CD14-positive monocyte (primary cell): ENCODE measurements at places on chromosomes 7 and 10.
A peak's percentile ranks its signal among the peaks of the same experiment; 100 is the strongest.

DNA sequence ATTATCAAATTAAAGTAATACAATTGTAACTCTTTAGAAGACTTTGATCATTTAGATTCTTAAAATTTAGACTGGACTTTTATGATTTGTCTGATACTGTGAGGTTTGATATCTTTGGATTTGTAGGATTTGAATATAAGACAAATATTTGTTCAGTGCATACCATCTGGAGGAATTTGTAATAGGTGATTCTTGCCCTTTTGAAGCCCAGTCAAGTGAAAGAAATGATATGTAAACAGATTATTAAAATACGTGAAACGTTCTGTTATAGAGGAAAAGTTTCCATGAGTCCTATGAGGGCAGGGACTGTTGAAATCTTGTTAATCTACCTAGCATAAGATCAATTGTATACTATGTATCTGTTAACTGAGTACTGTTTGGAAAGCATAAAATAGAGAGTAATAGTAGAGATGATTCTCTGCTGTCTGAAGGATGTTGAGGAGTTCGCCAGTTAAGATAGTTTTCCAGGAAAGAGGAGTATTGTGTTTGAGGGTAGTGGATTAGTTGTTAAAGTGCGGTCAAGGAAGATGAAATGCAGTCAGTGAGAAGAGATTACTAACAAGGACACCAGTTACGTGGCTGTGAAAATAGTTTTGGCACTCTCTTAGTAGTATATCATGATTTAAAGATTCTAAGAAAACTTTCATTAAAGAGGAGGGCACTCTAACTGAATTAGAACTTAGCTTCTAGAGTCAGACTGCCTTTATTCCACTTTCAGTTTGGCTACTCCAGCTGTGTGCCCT lies 14.4 kb downstream of the PDCD4 start:
- DNase-seq: no peak

- no peak for DNase-seq
Measured at GRCh38 chr10:102335184-102335583, 60.3 kb upstream of the NFKB2 start.

- no peak for DNase-seq
Measured at GRCh38 chr7:152869041-152869676, 109.6 kb downstream of the ACTR3B start.

DNA sequence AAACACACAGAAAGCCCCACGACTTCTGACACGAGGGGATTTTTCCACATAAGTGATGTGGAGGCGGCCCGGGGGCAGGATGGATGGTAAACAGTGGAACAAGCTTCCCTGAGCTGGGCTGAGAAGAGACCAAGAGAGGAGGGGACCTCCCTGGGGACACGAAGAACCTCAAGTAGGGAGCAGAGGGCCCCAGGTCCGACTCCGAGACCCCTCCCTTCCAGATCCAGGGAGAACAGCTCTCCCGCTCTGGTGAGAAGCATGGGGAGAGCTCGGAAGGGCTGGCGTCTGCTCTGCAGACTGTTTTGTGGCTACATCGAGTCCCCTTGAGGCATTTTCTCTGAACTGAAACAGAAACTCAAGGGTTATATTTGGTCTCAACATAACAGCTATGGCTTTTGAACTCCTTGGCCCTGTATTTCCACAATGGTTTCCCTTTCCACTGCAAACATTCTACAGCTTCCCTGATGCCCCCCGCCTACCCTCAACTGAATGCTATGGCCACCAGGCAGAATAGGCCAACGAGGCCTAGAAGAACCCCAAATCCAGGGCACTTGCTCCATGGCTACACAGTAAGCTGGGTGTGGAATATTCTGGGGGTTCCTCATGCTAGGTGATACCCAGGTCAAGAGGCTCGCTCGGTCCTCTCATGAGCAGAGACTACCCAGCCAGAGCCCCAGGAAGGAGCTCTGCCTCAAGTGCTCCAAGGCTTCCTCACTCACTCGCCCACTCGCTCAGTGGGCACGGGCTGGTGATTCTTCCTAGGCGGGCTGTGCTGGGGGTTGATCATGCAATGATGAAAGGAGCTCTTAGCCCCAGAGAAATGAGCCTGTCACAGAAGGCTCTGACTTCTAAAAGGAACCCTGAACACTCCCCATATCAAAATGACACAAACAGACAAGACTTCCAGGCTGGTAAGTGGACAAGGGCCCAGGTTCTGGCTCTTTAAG lies 47.5 kb downstream of the FAM53B start:
- DNase-seq: no peak

- DNase-seq: peak; percentile 35
Measured at GRCh38 chr7:66557214-66558200, 71.2 kb upstream of the KCTD7 start.

DNA sequence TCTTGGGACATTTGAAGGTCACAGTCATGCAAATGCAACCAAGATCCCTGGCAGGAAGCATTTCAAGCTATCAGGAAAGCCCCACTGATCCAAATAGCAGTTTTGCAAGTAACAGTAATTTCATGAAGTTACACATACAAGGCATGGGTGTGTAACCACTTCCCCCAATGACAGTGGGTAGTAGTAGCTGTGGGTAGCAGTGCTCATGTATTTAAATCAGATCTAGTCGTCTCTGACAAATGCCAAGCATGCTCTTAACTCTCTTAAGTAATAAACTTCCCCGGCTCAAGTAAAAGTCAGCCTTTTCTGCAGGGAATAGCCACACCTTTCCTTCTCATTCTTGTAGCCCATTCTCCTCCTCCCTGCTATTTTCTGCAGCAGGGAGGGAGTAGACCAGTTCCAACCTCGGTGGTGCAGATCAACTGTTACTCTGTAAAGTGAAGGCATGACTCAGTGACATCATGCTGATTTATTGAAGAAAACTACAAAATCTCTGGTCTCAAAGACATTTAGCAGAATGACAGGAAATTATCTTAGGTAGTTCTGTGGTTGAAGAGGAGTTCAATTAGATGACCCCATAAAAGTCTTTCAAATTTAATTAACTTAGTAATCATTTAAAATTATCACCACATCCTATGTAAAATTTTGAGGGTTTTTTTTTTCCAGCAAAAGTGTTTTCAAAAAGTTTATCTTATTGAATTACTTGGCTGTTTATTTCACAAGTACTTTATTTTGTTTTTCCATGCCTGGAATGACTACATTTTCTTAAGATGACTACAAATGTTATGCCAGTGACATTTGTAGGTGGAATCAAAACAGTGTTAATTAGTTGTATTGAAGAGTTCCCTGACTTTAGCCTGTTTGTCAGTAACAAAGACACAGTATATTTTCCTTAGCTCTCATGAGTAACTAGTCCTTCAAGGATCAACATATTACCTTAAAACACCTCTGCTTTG lies 568.3 kb downstream of the INHBA start:
- no peak for DNase-seq

GRCh38 chr10:123912466-123912865 lies 20.9 kb upstream of the CPXM2 start:
- no peak for DNase-seq

DNA sequence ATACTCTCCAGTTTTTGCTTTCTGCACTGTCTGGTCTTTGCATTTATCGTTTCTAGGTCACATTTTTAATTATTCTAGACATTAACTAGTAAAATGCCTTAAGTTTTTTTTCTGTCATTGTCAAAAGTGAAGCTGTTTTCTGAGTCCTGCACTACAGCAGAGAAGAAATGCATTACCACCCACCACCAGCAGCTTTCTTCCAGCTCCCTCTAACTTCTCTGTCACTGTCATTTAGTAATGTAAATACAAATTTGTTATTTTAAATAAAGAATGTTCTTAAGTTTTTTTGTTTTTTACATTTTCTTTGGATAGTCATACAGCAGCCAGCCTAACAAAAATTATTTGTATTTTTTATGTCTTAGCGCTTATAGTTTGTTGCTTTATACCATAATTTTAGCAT lies 18.8 kb downstream of the PTPRZ1 start:
- no peak for DNase-seq

GRCh38 chr10:12720217-12720981 lies 281.1 kb downstream of the CCDC3 start:
- DNase-seq: no peak

DNA sequence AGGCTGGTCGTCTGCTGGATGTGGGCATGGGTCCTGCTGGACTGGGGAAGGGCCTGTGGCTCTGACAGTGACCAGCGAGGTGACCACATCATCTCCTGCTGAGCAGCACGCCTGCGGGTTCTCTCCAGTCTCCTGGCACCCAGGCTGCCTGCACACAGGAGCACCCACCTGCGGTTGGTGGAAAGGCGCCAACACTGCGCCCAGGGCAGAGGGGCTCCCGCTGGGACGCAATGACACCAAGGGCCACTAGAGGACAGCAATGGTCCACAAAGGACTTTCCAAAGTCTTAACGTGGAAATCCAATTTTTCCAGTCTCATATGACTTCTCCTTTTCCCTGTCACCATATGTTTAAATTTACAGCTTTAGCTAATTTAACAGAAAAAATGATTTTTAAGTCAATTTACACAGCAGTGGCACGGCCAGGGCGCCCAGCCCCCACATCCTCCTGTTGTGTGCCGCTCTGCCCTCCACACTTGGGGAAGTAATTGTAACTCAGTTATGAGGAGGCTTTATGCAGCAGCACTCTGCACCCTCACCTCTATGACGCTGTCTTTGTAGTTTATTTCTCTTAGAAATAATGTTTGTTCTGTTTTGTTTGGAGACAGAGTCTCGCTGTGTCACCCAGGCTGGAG lies 38.1 kb downstream of the CFAP46 start:
- DNase-seq: peak; percentile 21

- no peak for DNase-seq
Measured at GRCh38 chr7:75849573-75849972, 29.3 kb upstream of the RHBDD2 start.

DNA sequence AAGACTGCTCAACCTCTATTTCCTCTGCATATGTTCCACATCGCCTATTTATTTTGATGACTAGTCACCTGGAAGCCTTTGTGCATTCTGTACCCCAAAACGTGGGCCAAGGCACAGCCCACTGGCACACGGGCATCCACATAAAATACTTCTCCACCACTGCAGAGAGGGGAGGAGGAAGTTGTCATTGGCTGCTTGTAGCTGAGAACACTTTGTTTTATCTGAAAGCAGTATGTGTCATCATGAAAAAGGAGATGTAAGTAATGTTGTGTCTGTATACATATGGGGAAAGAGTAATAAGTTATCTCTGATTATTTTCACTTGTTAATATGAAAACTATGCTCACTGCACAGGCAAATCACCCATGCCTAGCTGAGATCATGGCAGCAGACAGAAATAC lies 48.2 kb upstream of the AMPH start:
- peak; percentile 23 for DNase-seq

- no peak for DNase-seq
Measured at GRCh38 chr10:13960603-13961002, 370.1 kb downstream of the FRMD4A start.

GRCh38 chr7:15581352-15581951 lies 19.6 kb upstream of the AGMO start:
- no peak for DNase-seq
